Activated CD4-positive, alpha-beta T cell treated with anti-CD3 and anti-CD28 coated beads, Interleukin-2, amount 10 ng/mL, durations not matched to agents 24 days and 14 days (primary cell): ENCODE measurements at places on chromosomes 16 and 17. TPM values are rescaled to one million over a fixed set of nuclear protein-coding genes. Genes with fewer than 3 reads are reported as not detected.

GRCh38 chr16:85041219-85042166 lies 13.9 kb downstream of the KIAA0513 start:
- no peak for DNase-seq
- no peaks in the 10 kb centered on the region for H3K27me3 ChIP-seq
- no peak overlapping the region for H3K27ac ChIP-seq
- H3K36me3 ChIP-seq = peaks cover 6% of the 10 kb centered on the region
- no peak overlapping the region for H3K4me3 ChIP-seq

GRCh38 chr17:27247071-27247957 lies 46.6 kb upstream of the WSB1 start:
- no peak overlapping the region for H3K27ac ChIP-seq
- peaks cover 9% of the 10 kb centered on the region for H3K4me1 ChIP-seq

The CBX8 gene
- total RNA-seq = 9.4 TPM in 2 replicates

DNA sequence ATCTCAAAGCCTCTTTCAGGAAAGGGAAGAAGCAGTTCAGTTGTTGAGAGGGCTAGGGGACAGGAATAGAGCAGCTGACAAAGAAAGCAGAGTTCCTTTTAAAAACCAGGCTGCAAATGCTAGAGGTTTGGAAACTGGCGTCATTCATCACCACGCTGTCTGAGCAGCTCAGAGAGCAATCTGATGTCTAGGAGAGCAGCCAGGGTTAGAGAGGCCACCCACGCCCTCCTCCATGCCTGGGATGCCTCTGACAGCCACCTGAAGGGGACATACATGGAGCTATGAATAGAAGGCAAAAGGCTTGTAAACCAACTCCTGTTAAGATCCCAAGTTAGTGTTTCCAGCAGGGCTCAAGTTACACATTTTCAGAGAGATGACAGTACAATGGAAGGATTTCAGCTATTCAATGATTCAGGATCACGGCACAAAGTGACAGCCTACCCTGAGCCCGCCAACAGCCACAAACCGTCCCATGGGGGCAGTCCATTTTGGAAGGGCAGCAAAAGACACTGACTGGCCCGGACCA lies 12.4 kb downstream of the RAB5C start:
- no peak overlapping the region for H3K4me3 ChIP-seq
- H3K36me3 ChIP-seq = peaks cover 29% of the 10 kb centered on the region
- H3K27ac ChIP-seq = no peak overlapping the region
- peaks cover 17% of the 10 kb centered on the region for H3K4me1 ChIP-seq
- no peak for DNase-seq
- no peaks in the 10 kb centered on the region for H3K27me3 ChIP-seq

The RCVRN gene
- not detected in 2 replicates for total RNA-seq

DNA sequence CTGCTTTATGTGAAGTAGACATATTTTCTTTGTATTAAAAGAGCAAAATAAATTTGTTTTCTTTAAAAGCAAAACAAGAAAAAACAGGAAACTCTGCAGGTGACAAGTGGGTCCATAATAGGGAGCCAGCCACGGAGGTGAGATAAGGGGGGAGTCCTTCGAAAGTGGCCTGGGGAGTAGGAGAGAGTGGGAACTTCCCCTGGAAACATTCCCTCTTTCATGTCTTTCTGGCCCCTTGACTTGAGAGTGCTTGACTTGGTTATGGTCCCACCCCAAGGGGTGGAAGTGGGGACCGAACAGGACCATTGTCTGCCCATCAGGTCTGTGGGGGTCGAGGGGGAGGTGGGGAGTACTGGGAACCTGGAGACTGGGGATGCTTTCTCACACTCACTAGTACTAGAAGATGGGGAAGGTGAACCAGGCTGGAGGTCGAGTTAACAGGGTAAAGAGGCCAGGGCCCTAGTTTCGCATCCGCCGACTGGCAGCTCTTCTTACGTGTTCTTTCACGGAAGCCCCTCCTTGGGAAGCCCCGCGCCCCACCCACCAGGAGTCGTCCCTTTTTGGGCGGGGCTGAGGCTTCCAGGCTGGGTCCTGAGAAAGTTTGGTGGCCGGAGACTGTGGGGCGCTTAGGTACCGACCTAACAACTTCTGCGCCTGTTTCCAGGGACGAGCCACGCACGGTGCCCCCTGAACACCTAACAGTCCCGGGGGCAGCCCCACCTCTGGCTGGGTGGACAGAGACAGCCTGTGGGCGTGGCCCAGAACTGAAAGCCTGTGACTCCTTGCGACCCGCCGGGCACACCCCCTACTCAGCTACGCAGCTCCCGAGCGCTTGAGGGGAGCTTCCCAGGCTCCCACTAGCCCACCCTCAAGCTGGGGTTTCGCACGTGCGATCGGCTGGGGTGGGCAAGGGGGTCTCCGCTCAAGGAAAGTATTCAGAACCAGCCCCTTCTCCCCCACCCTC lies 790 bp downstream of the TRADD start:
- peaks cover 34% of the 10 kb centered on the region for H3K36me3 ChIP-seq
- H3K4me1 ChIP-seq = peaks cover 51% of the 10 kb centered on the region
- no peaks in the 10 kb centered on the region for H3K27me3 ChIP-seq
- peak overlapping the region; percentile 97 for H3K27ac ChIP-seq
- peak; percentile 97 for DNase-seq

The ABI3 gene
- 27.8 and 28.4 TPM in 2 replicates for total RNA-seq

- no peak overlapping the region for H3K4me3 ChIP-seq
- peaks cover 34% of the 10 kb centered on the region for H3K36me3 ChIP-seq
- H3K4me1 ChIP-seq = peaks cover 66% of the 10 kb centered on the region
- H3K27me3 ChIP-seq = no peaks in the 10 kb centered on the region
- no peak for DNase-seq
Measured at GRCh38 chr17:82878527-82878926, 38.7 kb upstream of the ZNF750 start.

DNA sequence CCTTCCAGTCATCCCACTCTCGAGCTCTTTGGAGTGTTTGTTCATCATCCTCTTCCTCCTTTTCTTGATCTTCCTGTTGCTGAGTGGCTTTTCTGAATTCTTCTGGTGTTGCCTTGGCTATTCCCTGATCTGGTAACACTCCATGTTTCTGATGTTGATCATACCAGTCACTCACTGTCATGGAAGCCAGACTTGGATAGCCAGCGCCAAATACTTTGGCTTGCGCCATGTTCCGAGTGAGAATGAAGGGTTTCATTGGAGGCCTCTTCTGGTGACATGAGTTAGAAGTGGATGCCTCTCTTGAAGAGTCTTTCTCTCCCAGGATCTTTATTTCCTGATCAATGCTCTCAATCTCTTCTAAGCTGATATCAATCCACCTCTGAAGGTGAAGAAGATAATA lies 31.2 kb downstream of the TEX14 start:
- peaks cover 13% of the 10 kb centered on the region for H3K27me3 ChIP-seq
- H3K27ac ChIP-seq = no peak overlapping the region
- H3K4me3 ChIP-seq = peak overlapping the region; percentile 73
- no peak for DNase-seq
- peaks cover 5% of the 10 kb centered on the region for H3K36me3 ChIP-seq
- H3K4me1 ChIP-seq = peaks cover 20% of the 10 kb centered on the region

GRCh38 chr17:82320956-82321927 lies 3.8 kb upstream of the CD7 start:
- DNase-seq = peak; percentile 93
- no peaks in the 10 kb centered on the region for H3K27me3 ChIP-seq
- H3K36me3 ChIP-seq = peaks cover 22% of the 10 kb centered on the region
- peak overlapping the region; percentile 83 for H3K4me3 ChIP-seq
- H3K4me1 ChIP-seq = peaks cover 31% of the 10 kb centered on the region

GRCh38 chr17:33653399-33653788 lies 360.3 kb upstream of the ASIC2 start:
- H3K4me3 ChIP-seq = no peak overlapping the region
- no peaks in the 10 kb centered on the region for H3K36me3 ChIP-seq
- no peak for DNase-seq
- H3K27ac ChIP-seq = no peak overlapping the region

- no peaks in the 10 kb centered on the region for H3K4me1 ChIP-seq
- H3K4me3 ChIP-seq = no peak overlapping the region
- H3K27ac ChIP-seq = no peak overlapping the region
- H3K36me3 ChIP-seq = no peaks in the 10 kb centered on the region
Measured at GRCh38 chr17:34024806-34025551, 230.1 kb upstream of the CCL2 start.

DNA sequence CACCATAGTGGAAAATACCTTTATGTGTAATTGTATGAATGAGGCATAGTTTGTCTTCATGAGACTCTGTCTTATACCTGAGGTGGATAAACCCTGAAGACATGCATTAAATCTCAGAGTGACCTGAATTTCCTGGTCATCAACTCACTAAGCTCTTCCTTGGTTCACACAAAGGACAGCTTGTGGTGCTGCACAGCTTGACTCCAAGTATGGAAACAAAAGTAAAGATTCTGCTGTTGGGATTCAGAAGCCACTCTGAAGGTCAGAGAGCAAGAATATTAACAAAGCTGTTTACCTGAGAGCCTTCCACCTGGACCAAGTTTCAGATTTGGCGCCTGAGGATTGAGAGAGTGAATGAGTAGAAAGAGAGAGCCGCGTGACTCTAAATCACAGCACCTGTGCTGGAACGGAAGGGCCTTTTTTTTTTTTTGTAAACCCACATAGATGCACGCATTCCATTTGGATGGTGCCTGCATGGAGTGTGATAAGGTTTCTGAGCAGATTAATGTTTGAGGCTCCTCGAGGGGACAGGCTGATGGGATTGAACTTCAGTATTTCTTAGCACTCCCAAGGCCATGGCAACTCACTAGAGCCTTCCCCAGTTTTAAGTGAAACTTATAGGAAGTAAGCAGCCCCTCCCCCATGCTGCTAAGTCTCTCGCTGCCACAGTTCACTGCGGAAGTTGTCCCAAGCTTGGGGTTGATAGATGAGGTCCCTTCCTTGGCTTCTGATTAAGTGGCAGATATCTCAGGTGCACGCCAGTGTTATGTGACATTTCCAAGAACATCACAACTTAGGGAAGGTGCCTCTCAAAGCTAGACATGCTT lies 28.7 kb downstream of the CALB2 start:
- peaks cover 7% of the 10 kb centered on the region for H3K27me3 ChIP-seq
- no peak for DNase-seq
- H3K27ac ChIP-seq = no peak overlapping the region
- no peaks in the 10 kb centered on the region for H3K36me3 ChIP-seq

DNA sequence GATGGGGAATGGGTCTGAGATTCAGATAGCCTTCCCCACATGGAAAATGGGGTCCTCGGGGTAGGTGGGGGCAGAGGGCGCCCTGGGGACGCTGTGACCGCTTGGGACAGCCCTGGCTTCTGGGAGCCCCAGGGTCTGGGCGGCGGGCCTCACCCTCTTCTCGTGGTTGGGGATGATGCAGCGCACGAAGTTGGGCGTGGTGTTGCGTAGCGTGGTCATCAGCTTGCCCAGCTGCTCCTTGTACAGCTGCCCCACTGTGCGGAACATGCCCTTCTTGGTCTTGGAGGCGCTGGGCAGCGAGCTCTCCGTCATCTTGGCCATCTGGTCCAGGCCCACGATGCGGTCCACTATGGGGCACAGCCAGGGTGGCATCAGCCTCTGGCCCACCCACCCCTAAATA lies 99.9 kb downstream of the NDE1 start:
- H3K27ac ChIP-seq = no peak overlapping the region
- H3K4me1 ChIP-seq = no peaks in the 10 kb centered on the region
- H3K4me3 ChIP-seq = no peak overlapping the region
- H3K27me3 ChIP-seq = no peaks in the 10 kb centered on the region
- DNase-seq = no peak

The SULT1A1 gene
- total RNA-seq = 9.4 and 12.1 TPM in 2 replicates
